ENCODE measurements at places on chromosomes 16 and 17.

DNA sequence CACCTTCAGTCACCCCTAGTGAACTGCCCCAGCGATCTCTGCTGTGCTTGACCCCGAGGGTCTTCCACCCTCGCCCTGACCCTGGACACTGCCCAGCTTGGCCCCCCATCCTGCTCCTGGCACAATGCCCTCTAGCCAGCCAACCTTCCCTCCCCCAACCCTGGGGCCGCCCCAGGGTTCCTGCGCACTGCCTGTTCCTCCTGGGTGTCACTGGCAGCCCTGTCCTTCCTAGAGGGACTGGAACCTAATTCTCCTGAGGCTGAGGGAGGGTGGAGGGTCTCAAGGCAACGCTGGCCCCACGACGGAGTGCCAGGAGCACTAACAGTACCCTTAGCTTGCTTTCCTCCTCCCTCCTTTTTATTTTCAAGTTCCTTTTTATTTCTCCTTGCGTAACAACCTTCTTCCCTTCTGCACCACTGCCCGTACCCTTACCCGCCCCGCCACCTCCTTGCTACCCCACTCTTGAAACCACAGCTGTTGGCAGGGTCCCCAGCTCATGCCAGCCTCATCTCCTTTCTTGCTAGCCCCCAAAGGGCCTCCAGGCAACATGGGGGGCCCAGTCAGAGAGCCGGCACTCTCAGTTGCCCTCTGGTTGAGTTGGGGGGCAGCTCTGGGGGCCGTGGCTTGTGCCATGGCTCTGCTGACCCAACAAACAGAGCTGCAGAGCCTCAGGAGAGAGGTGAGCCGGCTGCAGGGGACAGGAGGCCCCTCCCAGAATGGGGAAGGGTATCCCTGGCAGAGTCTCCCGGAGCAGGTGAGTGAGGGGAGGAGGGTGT is at the start of gene TNFSF13:
Gene TNFSF13 (plus strand): TSS at position 207 of the 776 bp plus-strand sequence. CDS start 290 bp downstream, at position 497.
- DNase-seq = no peak

- no peak for DNase-seq
Measured at GRCh38 chr17:80848449-80849102, 143.1 kb upstream of the CHMP6 start.

GRCh38 chr17:56887105-56887504 is 26.7 kb downstream of the TRIM25 start:
- no peak for DNase-seq

DNA sequence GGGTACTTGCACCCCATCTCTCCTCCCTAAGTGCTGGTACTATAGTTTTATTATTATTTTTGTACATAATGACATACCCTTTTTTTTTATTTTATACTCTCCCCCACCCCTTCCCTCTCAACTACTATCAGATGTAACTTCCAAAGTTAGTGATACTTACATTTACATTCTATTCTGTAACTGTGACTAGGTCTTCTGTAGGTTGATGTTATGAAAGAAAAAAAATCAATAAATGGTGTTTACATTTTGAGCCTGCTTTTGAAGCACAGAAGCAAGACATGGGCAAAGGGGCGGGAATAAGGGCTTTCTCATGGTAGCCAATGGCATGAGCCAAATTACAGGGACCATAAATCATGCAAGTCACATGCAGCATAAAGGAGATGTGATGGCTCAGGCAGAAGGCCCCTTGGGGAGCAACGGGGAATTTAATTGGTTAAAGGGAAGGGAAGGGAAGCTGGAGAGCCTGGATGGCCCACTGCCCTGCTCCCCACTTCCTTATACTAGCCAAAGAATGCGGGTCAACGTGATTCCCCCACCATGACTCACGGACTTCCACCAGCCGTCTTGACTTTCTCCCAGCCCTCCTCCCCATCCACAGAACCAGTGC is 2.4 kb upstream of the ACSF2 start:
- peak; percentile 93 for DNase-seq

- DNase-seq = no peak
Measured at GRCh38 chr16:14492614-14493013, 137.4 kb downstream of the PARN start.

DNA sequence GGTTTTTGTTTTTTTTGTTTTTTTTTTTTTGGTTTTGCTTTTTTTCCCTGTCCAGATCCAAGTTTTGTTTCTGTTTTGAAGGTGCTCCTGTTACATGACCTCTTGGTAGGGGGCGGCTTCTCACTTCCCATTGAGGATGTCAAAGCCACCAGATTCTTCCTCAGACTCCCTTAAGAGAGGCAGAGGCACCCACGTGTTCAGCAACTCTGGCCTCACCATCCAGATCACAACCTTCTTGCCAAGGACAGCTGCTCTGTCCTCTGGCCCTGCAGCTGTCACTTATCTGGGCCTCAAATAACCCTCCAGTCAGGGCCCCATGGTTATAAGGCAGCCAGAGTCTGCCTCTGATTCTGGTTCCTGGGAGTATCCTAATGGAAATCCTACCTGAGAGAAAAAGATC is 208.5 kb downstream of the STX8 start:
- no peak for DNase-seq

DNA sequence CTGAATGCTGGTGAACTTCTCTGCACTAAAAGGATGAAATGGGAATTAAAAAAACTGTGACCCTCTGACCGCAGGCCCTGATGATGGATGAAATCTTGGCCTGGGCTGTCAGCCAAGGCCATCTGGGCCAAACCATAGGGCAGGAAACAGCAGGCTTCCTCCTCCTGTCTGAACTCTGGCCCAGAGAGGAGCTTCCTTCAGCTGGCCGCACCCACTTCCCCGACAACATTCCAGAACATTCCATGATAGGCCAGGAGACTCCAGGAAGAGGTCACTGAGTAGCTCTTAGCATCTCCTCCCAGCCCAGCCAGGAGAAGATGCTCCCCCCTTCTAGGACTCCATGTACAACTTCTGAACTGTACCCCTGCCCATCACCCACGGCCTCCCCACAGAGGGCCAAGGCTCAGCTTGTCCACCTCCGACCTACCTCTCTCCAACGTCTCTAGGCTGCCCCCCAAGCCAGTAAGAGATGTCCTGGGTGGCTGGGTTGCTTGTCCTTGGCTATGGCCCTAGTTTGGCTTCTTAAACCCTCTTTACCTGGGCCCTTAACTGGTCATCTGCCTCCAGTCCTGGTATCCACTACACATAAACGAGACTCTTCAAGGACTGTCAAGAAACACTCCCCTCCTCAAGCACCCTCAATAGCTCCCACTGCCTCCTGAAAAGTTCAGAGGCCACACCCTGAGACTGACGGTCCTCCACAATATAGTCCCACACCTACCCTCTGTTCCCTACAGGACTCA is 1.7 kb downstream of the RPH3AL start:
- DNase-seq = peak; percentile 92

- no peak for DNase-seq
Measured at GRCh38 chr16:60060731-60061130, 1326.6 kb upstream of the GOT2 start.

DNA sequence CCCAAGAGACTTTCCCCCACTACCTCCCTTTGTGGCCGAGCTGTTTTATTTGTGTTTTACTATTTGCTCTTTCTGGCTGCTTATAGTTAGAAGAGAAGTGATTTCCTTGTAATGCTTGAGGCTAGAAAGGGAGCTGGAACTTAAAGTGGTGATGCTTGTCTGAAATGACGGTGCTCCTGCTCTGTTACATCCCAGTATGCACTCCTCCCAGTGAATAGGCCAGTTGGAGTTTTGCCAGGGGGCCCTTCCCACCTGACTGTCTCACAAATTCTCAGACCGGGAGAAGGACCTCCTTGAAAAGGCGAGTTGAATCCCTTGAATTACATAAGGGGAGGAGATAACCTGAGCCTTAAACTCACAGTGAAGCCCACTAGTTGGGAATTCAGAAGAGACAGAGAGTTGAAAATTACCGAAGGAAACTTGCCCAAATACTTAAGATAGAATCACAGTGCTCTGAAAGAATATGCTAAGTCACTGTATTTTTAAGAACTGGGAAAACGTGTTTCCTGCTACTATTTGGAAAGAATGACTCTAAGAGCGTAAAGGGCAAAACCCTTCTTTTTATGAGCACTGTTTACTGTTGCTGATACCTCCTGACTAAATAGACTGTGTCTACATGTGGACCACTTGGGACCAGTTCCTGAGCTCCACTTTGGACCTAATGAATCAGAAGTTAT is 84.7 kb upstream of the CLEC3A start:
- no peak for DNase-seq

GRCh38 chr17:79702034-79702433 is 28.7 kb upstream of the ENPP7 start:
- DNase-seq = no peak

GRCh38 chr17:70166615-70167014 is 2.7 kb upstream of the KCNJ2 start:
- no peak for DNase-seq

GRCh38 chr16:28260193-28260592 is 32.1 kb upstream of the SBK1 start:
- DNase-seq = no peak
